ENCODE measurements at places on chromosomes 7 and 10.

DNA sequence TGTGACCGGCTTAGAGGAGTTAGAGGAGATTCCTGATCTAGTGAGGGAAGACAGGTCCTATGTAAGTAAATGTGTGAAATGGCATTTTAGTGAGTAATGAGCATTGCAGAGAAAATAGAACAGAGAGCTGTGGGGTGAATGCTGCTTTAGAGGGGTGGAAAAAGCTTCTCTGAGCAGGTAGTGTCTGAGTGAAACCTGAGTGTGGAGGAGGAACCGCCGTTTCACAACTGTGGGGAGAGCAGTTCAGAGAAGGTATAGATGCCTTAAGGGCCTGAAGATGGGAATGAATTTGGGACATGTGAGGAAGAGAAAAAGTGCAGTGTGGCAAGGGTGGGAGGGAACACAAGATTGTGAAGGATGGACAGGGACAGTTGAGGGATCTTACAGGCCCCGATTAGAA is 21.6 kb downstream of the FBH1 start:
- ATAC-seq, result no peak

- ATAC-seq, result no peak
These were observed 18.0 kb upstream of the INPP5A start for GRCh38 chr10:132519382-132520176.

DNA sequence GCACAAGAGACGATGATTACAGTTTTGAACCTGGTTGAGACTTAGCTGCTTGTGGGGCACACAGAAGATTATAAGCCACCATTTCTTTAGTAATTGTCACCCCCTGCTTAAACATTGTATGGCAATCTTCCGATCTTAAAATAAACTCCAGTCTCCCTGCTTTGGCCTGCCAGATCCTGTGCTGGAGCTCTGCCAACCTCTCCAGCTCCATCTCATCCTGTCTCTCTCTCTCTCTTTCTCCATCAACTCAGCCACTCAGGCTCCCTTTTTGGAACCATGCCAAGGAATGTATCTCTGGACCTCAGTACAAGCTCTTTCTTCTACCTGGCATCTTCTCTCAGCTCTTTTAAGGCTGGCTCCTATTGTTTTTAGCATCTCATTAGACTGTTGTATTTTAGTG is 1053.2 kb downstream of the REEP3 start:
- no peak for ATAC-seq

DNA sequence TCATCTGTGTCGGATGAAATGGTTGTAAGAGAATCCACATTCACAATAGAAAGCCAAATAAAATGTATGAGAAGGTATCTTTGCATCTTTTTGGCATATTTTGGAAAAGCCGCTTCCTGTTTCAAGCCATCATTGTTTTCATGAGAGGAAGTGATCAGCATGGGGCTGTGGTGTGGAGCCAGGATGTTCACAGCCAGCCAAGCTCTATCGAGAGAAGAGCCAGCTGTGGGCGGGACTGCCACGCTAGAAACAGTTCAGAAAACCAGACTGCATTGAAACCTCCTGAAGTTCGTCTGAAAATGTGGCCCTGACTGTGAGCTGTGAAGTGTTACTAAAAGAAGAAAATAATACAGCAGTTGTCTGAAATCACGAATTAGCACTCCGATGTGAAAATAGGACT is 21.2 kb upstream of the NPS start:
- ATAC-seq, result no peak

GRCh38 chr10:130854151-130854550 is 457.4 kb downstream of the TCERG1L start:
- no peak for ATAC-seq

Measured in esophagus mucosa (tissue), 1 donor.